Progenitor cell of endocrine pancreas (in vitro differentiated cells): ENCODE measurements at places on chromosomes 6 and 20.

GRCh38 chr20:49612127-49612738, 44.3 kb upstream of the PTGIS start:
- no peak overlapping the region for H3K27ac ChIP-seq
- H3K4me3 ChIP-seq: no peak overlapping the region
- DNase-seq: no peak
- peaks cover 11% of the 10 kb centered on the region for H3K27me3 ChIP-seq
- H3K36me3 ChIP-seq: no peaks in the 10 kb centered on the region
- peaks cover 2% of the 10 kb centered on the region for H3K4me1 ChIP-seq

- H3K4me3 ChIP-seq: peak overlapping the region; percentile 41
- no peaks in the 10 kb centered on the region for H3K27me3 ChIP-seq
- H3K27ac ChIP-seq: peak overlapping the region; percentile 47
- H3K36me3 ChIP-seq: no peaks in the 10 kb centered on the region
- no peak for DNase-seq
- H3K4me1 ChIP-seq: peaks cover 20% of the 10 kb centered on the region
Measured at GRCh38 chr6:158825951-158826306, 6.8 kb upstream of the EZR start.

DNA sequence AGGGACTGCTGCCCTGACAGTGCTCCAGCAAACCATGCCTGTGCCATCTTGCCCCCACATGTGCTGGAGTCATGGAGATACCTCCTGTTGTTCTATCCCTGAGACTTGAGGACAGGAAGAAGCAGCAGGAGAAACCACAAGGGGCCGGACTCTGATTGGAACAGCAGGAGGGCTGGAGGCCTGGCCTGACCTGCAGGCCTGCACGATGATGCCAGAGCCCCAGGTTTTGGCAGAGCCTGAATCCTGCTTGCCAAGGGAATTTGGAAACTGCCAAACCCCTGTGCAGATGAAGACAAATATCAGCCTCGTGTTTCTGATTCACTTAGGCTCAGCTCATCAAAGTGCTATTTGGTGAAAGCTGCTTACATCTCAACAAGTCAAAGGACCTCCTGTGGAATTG, 177.6 kb downstream of the MAFB start:
- H3K36me3 ChIP-seq: no peaks in the 10 kb centered on the region
- H3K27me3 ChIP-seq: peaks cover 37% of the 10 kb centered on the region
- no peak overlapping the region for H3K27ac ChIP-seq
- no peak overlapping the region for H3K4me3 ChIP-seq
- no peaks in the 10 kb centered on the region for H3K4me1 ChIP-seq
- no peak for DNase-seq

DNA sequence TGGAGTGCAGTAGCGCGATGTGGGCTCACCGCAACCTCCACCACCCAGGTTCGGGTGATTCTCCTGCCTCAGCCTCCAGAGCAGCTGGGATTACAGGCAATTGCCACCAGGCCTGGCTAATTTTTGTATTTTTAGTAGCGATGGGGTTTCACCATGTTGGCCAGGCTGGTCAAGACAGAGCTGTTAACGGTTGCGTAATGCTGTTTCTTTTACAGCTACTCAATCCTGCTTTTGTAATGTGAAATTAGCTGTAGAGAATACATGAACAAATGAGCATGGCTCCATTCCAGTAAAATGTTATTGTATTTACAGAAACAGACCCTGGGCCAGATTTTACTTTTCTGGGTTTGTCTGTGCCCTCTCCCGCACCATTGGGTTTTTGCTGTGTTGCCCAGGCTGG, 1.9 kb downstream of the PNLDC1 start:
- H3K4me1 ChIP-seq: no peaks in the 10 kb centered on the region
- no peak overlapping the region for H3K4me3 ChIP-seq
- H3K27me3 ChIP-seq: peaks cover 9% of the 10 kb centered on the region
- DNase-seq: no peak

DNA sequence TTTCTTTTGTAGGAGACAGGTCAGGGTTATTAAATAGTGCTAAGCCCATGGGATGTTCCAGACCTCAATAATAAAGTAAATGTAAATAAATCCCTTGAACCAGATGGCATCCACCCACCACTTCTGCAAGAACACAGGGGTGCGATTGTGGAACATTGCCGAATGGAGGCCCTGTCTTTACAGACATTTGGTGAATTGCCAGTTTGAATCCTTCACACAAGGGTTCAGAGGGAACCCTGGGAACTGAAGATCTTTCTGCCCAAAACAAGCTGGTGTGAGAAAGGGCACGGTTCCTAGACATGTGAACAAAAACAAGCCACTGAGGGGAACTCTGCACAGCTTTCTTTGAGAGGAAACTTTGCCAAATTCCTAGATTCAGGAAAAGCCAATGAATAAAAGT, 30.2 kb upstream of the RNF8 start:
- no peak overlapping the region for H3K27ac ChIP-seq
- no peaks in the 10 kb centered on the region for H3K4me1 ChIP-seq
- H3K4me3 ChIP-seq: no peak overlapping the region
- no peak for DNase-seq
- no peaks in the 10 kb centered on the region for H3K27me3 ChIP-seq

DNA sequence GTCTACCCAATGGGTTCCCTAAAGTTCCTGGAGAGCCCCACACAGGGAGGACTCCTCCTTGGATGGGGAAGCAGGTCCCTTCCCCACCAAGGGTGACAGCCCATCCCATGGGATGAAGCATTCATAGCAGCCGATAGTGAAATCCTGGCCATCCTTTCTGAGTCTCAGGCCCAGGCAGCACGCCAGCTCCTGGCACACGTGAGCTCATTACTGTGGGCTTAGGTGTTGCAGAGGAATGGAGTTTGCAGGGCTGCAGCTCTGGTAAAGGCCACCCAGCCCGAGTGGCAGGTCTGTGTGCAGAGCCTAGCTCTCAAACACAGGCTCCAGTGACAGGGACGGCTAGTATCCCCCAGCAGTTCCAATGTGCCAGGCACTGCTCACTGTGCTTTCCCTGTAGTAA, 31.0 kb downstream of the SIRPA start:
- DNase-seq: no peak
- H3K36me3 ChIP-seq: peaks cover 9% of the 10 kb centered on the region
- H3K27me3 ChIP-seq: peaks cover 4% of the 10 kb centered on the region
- H3K27ac ChIP-seq: no peak overlapping the region

DNA sequence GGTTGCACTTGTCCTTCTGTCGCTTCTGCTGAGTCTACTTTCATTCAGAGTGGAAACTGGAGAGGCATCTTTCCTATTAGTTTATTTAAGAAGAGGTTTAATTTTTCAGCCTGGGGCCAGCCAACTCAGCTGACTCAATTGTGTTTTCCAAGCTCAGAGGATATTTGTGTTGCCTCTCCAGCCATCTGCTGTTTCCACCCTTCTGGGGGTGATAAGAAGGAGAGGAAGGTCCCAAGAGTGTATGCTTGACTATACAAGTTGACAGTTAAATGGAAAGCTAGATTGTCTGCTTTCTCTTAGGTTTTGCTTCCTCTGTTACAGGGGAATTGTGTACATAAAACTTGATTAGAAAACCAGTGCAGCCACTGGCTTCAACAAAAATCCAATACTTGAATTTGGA, 3.0 kb downstream of the PSMF1 start:
- peak overlapping the region; percentile 37 for H3K27ac ChIP-seq
- peaks cover 6% of the 10 kb centered on the region for H3K27me3 ChIP-seq
- H3K4me3 ChIP-seq: peak overlapping the region; percentile 29
- peaks cover 28% of the 10 kb centered on the region for H3K4me1 ChIP-seq
- H3K36me3 ChIP-seq: peaks cover 7% of the 10 kb centered on the region

DNA sequence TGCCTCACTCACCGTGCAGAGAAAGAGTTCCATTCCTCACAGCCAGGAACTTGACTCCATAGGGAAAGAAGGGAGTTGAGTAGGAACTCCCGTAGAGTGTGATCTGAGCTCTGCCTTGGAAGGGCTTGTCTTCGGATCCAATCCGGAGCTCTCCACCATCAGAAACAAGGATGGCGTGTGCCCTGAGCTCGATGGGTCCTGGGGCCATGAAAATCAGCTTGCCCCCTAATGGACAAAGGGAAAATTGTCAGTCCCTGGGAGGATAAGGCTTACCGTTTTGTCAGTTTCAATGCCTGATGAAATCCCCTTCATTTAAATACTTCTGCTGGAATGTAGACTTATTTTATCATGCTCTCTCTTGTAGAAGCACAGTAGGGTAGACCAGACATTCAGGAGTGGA, 153.3 kb downstream of the PKHD1 start:
- no peak overlapping the region for H3K27ac ChIP-seq
- no peaks in the 10 kb centered on the region for H3K36me3 ChIP-seq
- H3K4me1 ChIP-seq: peaks cover 26% of the 10 kb centered on the region
- no peak for DNase-seq
- H3K27me3 ChIP-seq: no peaks in the 10 kb centered on the region
- no peak overlapping the region for H3K4me3 ChIP-seq

GRCh38 chr6:164296411-164296810, 881.9 kb downstream of the QKI start:
- no peaks in the 10 kb centered on the region for H3K36me3 ChIP-seq
- no peak overlapping the region for H3K4me3 ChIP-seq
- peaks cover 8% of the 10 kb centered on the region for H3K4me1 ChIP-seq
- no peak for DNase-seq

GRCh38 chr6:137095651-137096238, 51.0 kb upstream of the IL20RA start:
- H3K27me3 ChIP-seq: no peaks in the 10 kb centered on the region
- no peaks in the 10 kb centered on the region for H3K36me3 ChIP-seq
- no peak overlapping the region for H3K27ac ChIP-seq
- no peak for DNase-seq
- no peak overlapping the region for H3K4me3 ChIP-seq
- peaks cover 10% of the 10 kb centered on the region for H3K4me1 ChIP-seq

- H3K4me3 ChIP-seq: no peak overlapping the region
- no peaks in the 10 kb centered on the region for H3K36me3 ChIP-seq
- no peak for DNase-seq
- H3K27ac ChIP-seq: no peak overlapping the region
- H3K27me3 ChIP-seq: peaks cover 23% of the 10 kb centered on the region
Measured at GRCh38 chr6:40499215-40499614, 87.9 kb downstream of the LRFN2 start.

- no peak overlapping the region for H3K27ac ChIP-seq
- H3K4me3 ChIP-seq: no peak overlapping the region
- no peaks in the 10 kb centered on the region for H3K36me3 ChIP-seq
Measured at GRCh38 chr6:148708707-148709106, 38.1 kb upstream of the UST start.

GRCh38 chr6:104597541-104598050, 262.1 kb downstream of the HACE1 start:
- H3K36me3 ChIP-seq: no peaks in the 10 kb centered on the region
- no peak overlapping the region for H3K4me3 ChIP-seq
- no peak overlapping the region for H3K27ac ChIP-seq
- H3K27me3 ChIP-seq: peaks cover 5% of the 10 kb centered on the region
- H3K4me1 ChIP-seq: peaks cover 15% of the 10 kb centered on the region
- DNase-seq: no peak

GRCh38 chr20:8153281-8153908, 21.3 kb downstream of the PLCB1 start:
- no peak overlapping the region for H3K4me3 ChIP-seq
- no peaks in the 10 kb centered on the region for H3K27me3 ChIP-seq
- no peak for DNase-seq
- peaks cover 5% of the 10 kb centered on the region for H3K36me3 ChIP-seq

DNA sequence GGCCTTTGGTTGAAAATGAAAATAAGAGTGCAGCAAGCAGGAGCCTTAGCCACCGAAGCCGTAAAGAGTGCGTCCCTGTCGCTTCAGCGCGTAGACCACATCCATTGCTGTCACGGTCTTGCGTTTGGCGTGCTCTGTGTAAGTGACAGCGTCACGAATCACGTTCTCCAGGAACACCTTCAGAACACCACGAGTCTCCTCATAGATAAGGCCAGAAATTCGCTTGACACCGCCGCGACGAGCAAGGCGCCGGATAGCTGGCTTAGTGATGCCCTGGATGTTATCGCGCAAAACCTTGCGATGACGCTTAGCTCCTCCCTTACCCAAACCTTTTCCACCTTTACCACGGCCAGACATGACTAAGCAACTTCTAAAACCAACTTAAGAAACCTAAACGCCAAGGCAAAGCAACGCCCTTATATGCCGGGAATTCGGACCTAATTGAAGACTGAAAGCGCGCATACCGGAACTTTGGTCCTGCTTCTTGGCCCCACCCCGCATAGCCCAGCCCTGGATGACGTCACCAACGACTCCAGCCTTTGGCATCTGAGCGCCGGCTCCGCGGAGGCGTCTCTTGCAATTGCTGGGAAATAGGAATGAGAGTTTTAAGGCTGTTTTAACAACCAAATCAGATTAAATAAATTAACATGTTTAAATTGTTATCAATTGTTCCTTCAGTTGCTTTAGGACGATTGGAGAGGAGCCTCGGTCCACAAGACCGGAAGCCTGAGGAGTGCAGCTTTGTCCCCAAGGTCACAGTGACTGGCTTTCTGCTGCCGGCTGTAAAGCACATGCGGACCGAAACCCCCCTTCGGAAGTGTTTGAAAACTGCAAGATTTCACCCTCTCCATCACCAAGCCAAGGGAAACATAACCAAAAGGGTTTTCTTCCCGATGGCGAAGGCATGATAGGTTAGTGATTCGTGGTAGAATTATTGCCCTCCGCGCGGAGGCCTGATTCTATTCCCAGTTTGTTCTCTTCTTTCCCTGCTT, 79.6 kb upstream of the BTN3A2 start:
- peak overlapping the region; percentile 86 for H3K4me3 ChIP-seq
- H3K4me1 ChIP-seq: peaks cover 12% of the 10 kb centered on the region
- peak; percentile 85 for DNase-seq
- H3K27me3 ChIP-seq: no peaks in the 10 kb centered on the region
- H3K27ac ChIP-seq: peak overlapping the region; percentile 100

GRCh38 chr20:42338294-42339201, 720.4 kb upstream of the CHD6 start:
- no peak for DNase-seq
- no peaks in the 10 kb centered on the region for H3K27me3 ChIP-seq
- H3K4me3 ChIP-seq: no peak overlapping the region
- H3K27ac ChIP-seq: no peak overlapping the region
- H3K36me3 ChIP-seq: peaks cover 3% of the 10 kb centered on the region

DNA sequence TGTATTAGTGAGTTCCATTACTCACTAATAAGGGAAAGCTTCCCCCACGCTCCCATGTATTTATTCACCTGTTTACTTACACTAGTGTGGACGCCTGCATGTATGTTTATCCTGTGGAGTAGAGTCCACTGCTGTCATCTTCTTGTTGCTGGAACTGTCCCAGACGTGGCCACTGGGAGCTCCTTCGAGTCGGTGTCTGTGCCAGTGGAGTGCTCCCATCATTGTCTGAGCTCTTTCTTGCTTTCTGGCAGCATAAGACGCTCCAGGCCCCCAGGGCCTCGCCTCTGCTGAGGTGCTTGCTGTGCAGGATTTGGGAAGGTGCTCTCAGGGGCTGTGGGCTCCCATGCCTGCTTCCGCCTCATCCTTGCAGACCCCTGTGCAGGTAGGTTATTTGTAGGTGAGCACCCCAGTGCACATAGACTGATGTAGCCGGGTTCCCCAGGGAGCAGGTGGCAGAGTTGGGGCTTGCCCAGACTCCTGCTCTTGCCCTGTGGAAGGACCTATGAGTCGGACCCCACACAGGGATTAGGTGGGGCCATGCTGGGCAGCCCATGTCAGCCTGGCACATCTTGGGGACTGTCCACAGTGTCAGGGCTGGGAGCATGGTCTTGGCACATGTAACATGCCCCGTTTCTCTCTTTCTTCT, 16.6 kb downstream of the PHACTR3 start:
- no peak overlapping the region for H3K27ac ChIP-seq
- peaks cover 50% of the 10 kb centered on the region for H3K27me3 ChIP-seq
- H3K4me3 ChIP-seq: no peak overlapping the region
- no peaks in the 10 kb centered on the region for H3K36me3 ChIP-seq
- no peaks in the 10 kb centered on the region for H3K4me1 ChIP-seq
